ENCODE measurements at places on chromosomes 2 and 18. TPM values are rescaled to one million over a fixed set of nuclear protein-coding genes. Genes with fewer than 3 reads are reported as not detected.

DNA sequence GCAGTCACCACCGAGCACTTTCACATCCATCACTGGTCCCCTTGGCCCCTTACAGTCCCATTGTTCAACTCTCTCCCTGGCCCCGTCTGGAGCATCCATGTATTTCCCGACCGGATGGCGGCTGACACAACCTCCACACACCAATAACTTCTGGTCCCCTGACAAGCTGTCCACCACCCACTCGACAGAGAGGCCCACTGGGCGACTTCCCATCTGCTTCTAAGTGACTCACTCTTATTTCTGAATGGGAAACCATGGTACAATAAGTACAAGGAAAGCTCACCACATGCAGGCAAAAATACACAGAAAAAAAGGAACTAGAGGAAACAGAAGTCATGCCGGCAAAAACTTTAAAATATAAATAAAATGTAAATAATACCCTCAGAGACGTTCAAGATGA is 82.9 kb upstream of the RAB12 start:
- no peak overlapping the region for H3K4me3 ChIP-seq
- H3K27me3 ChIP-seq = no peaks in the 10 kb centered on the region
- no peaks in the 10 kb centered on the region for H3K36me3 ChIP-seq
- H3K4me1 ChIP-seq = no peaks in the 10 kb centered on the region
- DNase-seq = no peak
- H3K27ac ChIP-seq = no peak overlapping the region

MOGAT1 gene
- not detected for total RNA-seq

GRCh38 chr18:55634545-55634944 is 46.6 kb upstream of the TCF4 start:
- no peak overlapping the region for H3K4me3 ChIP-seq
- no peaks in the 10 kb centered on the region for H3K36me3 ChIP-seq
- no peaks in the 10 kb centered on the region for H3K27me3 ChIP-seq
- no peak for DNase-seq
- no peak overlapping the region for H3K27ac ChIP-seq

DNA sequence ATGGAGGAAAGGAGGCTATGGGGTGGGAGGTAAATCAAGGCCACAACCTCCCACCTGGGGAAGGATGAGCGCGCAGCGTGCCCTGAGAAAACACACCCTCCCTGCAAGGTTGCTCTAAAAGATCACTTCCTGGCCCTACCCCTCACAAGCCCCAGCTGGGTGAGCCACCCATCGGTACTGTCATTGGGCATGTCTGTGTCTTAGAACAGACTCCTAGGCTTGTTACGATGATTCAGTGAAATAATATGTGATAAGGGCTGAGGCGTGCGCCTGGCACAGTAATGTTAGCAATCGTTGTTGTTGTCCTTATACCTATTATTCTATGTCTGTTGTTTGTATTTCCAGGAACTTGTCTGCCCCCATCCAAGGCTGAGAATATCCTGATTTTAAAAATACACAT is 175.1 kb downstream of the ZFP36L2 start:
- H3K27me3 ChIP-seq = no peaks in the 10 kb centered on the region
- H3K36me3 ChIP-seq = no peaks in the 10 kb centered on the region
